ENCODE measurements at places on chromosomes 3 and 15.

DNA sequence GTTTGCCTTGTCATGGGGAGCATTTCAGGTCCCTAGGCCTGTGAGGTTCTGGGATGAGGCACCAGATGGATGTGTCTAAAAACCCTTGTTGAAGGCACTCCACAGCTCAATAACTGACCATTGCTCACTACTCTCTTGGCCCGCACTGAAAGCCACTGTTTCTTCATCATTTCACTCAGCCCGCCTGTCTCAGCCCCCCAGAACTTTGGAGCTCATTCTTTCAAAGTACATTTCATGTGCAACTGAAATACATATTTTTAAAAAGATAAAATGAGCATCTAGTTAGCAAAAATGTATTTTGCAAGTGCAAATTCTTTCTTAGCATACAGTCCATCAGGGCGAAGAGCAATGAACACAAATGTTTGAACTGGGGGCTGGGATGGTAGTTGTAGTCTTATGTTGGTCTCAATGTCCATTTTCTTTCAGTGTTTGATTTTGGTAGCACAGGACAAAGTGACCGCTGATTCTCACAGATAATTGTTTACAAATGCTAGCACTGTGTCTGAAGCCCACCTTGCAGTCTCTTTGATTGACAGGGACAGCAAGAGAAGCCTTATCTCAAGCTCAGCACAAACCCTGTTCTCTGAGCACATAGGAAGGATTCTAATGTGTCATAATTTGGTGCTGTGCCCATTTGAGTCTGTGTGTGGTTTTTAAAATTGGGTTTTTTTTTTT, 19.6 kb downstream of the HEMK1 start:
- no peak for DNase-seq
- peak overlapping the region; percentile 69 for H3K27ac ChIP-seq
- peaks cover 68% of the 10 kb centered on the region for H3K4me1 ChIP-seq
- no peaks in the 10 kb centered on the region for H3K27me3 ChIP-seq
- H3K4me3 ChIP-seq, result no peak overlapping the region
- H3K36me3 ChIP-seq, result no peaks in the 10 kb centered on the region

GRCh38 chr15:78732634-78733033, 78.6 kb downstream of the ADAMTS7 start:
- H3K4me3 ChIP-seq, result no peak overlapping the region
- no peaks in the 10 kb centered on the region for H3K36me3 ChIP-seq
- no peak for DNase-seq
- no peaks in the 10 kb centered on the region for H3K27me3 ChIP-seq

DNA sequence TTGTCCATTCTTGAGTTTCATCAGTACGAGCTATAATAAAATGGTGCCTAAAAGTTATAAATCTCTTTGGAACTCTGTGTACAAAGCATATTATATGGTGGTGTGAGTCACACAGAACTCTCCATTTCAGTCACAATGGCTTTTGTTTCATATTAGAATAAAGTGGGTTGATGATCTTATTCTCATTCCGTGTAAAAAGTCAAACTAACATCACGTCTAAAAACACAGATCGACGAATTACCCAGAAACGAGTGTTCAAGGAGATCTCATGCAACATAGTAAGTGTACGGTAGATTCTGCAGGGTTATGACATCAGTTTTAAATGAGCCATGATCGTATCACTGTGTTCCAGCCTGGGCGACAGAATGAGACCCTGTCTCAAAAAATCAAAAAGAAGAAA, 122.4 kb downstream of the FOXP1 start:
- H3K36me3 ChIP-seq, result no peaks in the 10 kb centered on the region
- no peak overlapping the region for H3K27ac ChIP-seq
- H3K4me3 ChIP-seq, result no peak overlapping the region
- DNase-seq, result no peak

GRCh38 chr15:41782371-41783282, 8.3 kb downstream of the MAPKBP1 start:
- H3K4me1 ChIP-seq, result peaks cover 10% of the 10 kb centered on the region
- H3K36me3 ChIP-seq, result no peaks in the 10 kb centered on the region
- H3K4me3 ChIP-seq, result no peak overlapping the region
- H3K27ac ChIP-seq, result no peak overlapping the region
- H3K27me3 ChIP-seq, result no peaks in the 10 kb centered on the region

DNA sequence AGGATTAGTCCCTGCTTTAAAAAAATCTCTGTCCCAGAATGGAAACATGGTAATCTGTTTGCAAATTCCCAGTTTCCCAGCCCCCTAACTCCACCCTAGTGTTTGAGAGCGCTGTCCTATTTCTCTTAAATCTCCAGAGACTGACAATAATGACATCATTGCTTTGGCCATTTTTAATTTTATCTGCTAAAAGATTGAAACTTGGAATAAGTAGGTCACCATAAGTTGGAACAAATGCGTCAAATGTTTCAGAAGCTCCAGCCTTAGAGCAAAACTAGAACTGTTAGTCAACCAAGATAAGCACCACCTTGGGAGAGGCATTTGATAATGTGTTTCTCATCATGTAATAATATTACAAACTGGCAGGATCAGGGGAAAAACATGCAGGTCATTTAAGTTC, 25.7 kb upstream of the MB21D2 start:
- DNase-seq, result no peak
- H3K27ac ChIP-seq, result no peak overlapping the region
- no peaks in the 10 kb centered on the region for H3K36me3 ChIP-seq
- no peak overlapping the region for H3K4me3 ChIP-seq

GRCh38 chr3:49867871-49868321, 1.8 kb downstream of the CAMKV start:
- no peak overlapping the region for H3K27ac ChIP-seq
- H3K27me3 ChIP-seq, result no peaks in the 10 kb centered on the region
- no peak for DNase-seq
- no peaks in the 10 kb centered on the region for H3K36me3 ChIP-seq
- H3K4me3 ChIP-seq, result no peak overlapping the region

DNA sequence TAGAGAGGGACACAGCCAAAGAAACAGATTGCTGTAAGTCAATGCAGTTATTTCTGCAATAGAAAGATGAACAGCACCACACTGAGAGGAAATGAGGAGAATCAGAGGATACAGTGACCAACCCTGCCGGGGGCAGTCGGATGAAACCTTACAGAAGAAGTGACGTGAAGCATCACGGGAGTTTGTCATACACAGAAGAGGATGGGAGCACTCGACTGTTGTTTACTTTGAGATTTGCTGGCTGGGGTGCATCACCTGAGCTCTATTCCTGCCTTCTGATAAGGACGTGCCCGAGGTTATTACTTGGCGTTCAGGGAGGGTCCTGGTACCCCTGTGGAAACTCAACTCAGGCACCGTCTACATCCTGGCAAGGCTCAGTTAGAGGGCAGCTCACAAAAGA, 45.4 kb downstream of the MAGEF1 start:
- peaks cover 7% of the 10 kb centered on the region for H3K27me3 ChIP-seq
- no peak for DNase-seq
- H3K27ac ChIP-seq, result no peak overlapping the region
- no peak overlapping the region for H3K4me3 ChIP-seq

GRCh38 chr15:52112203-52112750, 298 bp downstream of the BCL2L10 start:
- DNase-seq, result no peak
- no peaks in the 10 kb centered on the region for H3K4me1 ChIP-seq
- no peak overlapping the region for H3K27ac ChIP-seq
- H3K36me3 ChIP-seq, result no peaks in the 10 kb centered on the region

- no peak for DNase-seq
- no peaks in the 10 kb centered on the region for H3K36me3 ChIP-seq
- no peak overlapping the region for H3K27ac ChIP-seq
- H3K4me1 ChIP-seq, result no peaks in the 10 kb centered on the region
- no peak overlapping the region for H3K4me3 ChIP-seq
- no peaks in the 10 kb centered on the region for H3K27me3 ChIP-seq
Observed at GRCh38 chr3:169295912-169296570, 367.5 kb downstream of the MECOM start.

- peaks cover 57% of the 10 kb centered on the region for H3K4me1 ChIP-seq
- H3K27me3 ChIP-seq, result no peaks in the 10 kb centered on the region
- no peaks in the 10 kb centered on the region for H3K36me3 ChIP-seq
Observed at GRCh38 chr3:128488991-128489673, 3.9 kb downstream of the GATA2 start.

DNA sequence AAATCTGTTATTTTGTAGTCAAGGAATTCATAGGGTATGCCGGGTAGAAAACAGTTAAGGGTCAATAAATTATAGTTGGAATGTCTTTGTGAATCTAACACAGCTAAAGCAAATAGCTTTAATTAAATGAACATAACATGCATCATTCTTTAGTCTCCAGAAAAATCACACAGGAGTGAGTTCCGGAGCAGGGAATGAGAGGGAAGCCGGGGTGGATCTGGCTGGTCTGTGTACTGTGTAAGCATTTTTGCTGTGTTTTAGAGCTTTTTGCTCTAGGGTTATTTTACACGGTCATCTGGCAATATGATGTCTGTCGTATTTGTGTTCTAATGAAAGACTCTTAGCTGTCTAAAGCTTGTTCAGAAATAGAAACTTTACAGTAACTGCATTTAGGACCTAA, 57.5 kb downstream of the MED12L start:
- DNase-seq, result no peak
- H3K27ac ChIP-seq, result no peak overlapping the region
- H3K4me1 ChIP-seq, result peaks cover 12% of the 10 kb centered on the region
- H3K27me3 ChIP-seq, result no peaks in the 10 kb centered on the region
- no peaks in the 10 kb centered on the region for H3K36me3 ChIP-seq

- H3K36me3 ChIP-seq, result no peaks in the 10 kb centered on the region
- H3K4me1 ChIP-seq, result no peaks in the 10 kb centered on the region
- DNase-seq, result no peak
- H3K4me3 ChIP-seq, result no peak overlapping the region
- no peak overlapping the region for H3K27ac ChIP-seq
Observed at GRCh38 chr3:31403197-31403596, 129.5 kb upstream of the STT3B start.

GRCh38 chr15:87609474-87609873, 647.1 kb downstream of the NTRK3 start:
- no peak for DNase-seq
- no peaks in the 10 kb centered on the region for H3K4me1 ChIP-seq
- no peak overlapping the region for H3K27ac ChIP-seq
- H3K4me3 ChIP-seq, result no peak overlapping the region
- no peaks in the 10 kb centered on the region for H3K27me3 ChIP-seq
- no peaks in the 10 kb centered on the region for H3K36me3 ChIP-seq

GRCh38 chr15:64137226-64137833, 14.2 kb upstream of the SNX22 start:
- peaks cover 14% of the 10 kb centered on the region for H3K36me3 ChIP-seq
- no peaks in the 10 kb centered on the region for H3K27me3 ChIP-seq
- no peak for DNase-seq
- H3K4me3 ChIP-seq, result no peak overlapping the region

GRCh38 chr3:7506606-7507180, 645.8 kb downstream of the GRM7 start:
- no peak overlapping the region for H3K4me3 ChIP-seq
- no peaks in the 10 kb centered on the region for H3K27me3 ChIP-seq
- H3K4me1 ChIP-seq, result no peaks in the 10 kb centered on the region
- no peak overlapping the region for H3K27ac ChIP-seq
- DNase-seq, result no peak
- no peaks in the 10 kb centered on the region for H3K36me3 ChIP-seq
